Activated CD8-positive, alpha-beta memory T cell treated with anti-CD3 and anti-CD28 coated beads, Interleukin-2, amount 10 ng/mL, durations not matched to agents 7 days and 5 days (primary cell): ENCODE measurements at places on chromosomes 2 and 18.

DNA sequence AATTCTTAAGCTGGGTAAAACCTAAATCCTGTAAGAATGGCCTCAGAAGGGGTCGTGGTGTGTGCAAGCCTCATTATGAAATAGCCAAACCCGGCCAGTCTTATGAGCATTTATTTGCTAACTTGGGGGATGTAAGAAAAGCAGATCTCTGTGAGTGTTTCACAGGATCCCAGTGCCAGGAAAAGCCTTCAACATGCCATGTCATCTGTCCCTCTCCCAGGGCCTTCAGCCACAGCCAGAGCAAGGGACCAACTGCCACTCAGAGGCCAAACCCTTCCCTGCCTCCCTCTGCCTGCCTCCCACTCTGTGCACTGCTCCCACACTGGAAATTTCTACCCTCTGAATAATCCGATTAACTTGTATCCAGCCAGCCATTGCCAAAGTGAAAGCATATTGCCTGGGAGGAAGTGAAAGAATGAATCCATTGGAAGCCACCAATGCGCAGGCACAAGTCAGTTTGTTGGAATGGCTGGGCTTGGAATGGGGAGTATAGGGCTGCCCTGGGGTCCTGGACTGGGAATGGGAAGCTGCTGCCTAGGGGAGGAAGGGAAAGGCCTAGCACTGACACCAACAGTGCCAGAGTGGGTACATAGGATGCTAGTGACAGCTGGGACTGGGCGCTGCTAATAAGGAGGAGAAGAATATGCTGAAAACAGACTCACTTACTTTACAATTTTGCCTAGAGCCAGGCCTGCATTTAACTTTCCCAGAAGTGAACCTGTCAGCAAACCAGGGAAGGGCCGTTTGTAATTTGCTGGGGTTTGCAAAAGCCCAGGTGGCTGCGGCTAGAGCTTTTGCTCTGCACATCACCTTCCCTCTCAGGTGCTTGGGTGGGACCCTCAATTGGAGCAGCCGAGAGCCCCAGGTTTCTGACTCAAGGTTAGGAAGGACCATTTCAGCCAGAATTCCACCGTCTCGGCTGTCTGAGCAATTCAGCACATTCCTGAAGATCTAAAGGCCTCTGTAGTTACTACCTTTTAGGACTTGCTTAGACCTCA is 146.6 kb upstream of the NCK2 start:
- no peak for DNase-seq
- no peaks in the 10 kb centered on the region for H3K4me1 ChIP-seq
- H3K27ac ChIP-seq, result no peak overlapping the region
- no peaks in the 10 kb centered on the region for H3K36me3 ChIP-seq
- no peak overlapping the region for H3K4me3 ChIP-seq
- peaks cover 3% of the 10 kb centered on the region for H3K27me3 ChIP-seq

- DNase-seq, result no peak
- no peak overlapping the region for H3K27ac ChIP-seq
- peaks cover 30% of the 10 kb centered on the region for H3K4me1 ChIP-seq
- H3K36me3 ChIP-seq, result peaks cover 10% of the 10 kb centered on the region
- H3K4me3 ChIP-seq, result no peak overlapping the region
Observed at GRCh38 chr18:13457327-13457726, 238.8 kb downstream of the LDLRAD4 start.

GRCh38 chr2:50624506-50624905 is 407.4 kb downstream of the NRXN1 start:
- H3K27me3 ChIP-seq, result no peaks in the 10 kb centered on the region
- no peak overlapping the region for H3K27ac ChIP-seq
- no peaks in the 10 kb centered on the region for H3K4me1 ChIP-seq
- no peaks in the 10 kb centered on the region for H3K36me3 ChIP-seq

- no peak overlapping the region for H3K4me3 ChIP-seq
- DNase-seq, result no peak
- peaks cover 23% of the 10 kb centered on the region for H3K27me3 ChIP-seq
- H3K4me1 ChIP-seq, result peaks cover 8% of the 10 kb centered on the region
- no peaks in the 10 kb centered on the region for H3K36me3 ChIP-seq
- no peak overlapping the region for H3K27ac ChIP-seq
Observed at GRCh38 chr2:85788603-85789002, 34.8 kb downstream of the ATOH8 start.

DNA sequence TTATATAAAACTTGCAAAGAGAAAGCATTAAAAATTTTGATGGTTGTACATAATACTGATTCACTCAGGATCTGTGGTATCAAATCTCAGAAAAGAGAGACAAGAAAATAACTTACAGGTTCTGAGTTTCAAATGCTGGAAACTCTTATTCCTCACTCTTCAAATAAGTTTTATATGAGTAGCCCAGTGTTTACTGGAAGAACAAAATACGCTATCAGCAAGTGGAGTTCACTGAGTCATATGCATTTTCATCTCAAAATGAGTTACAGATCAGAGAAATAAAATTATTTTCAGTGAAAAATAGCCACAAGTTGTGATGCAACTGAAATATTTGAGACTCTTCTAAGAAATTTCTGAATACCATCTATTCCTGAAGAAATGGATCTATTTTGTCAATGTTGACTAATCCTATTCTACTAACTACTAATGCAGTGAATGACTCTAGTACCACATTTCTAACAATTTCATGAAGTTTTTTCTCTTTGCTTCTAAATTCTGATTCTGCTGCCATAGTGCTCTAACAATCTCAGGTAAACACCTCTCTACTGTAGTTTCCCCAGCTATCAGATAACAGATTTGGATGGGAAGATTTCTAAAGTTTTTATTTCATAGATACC is 391.7 kb downstream of the ZEB2 start:
- H3K36me3 ChIP-seq, result peaks cover 25% of the 10 kb centered on the region
- no peak for DNase-seq
- peak overlapping the region; percentile 42 for H3K27ac ChIP-seq
- H3K27me3 ChIP-seq, result no peaks in the 10 kb centered on the region

- no peak for DNase-seq
- H3K36me3 ChIP-seq, result no peaks in the 10 kb centered on the region
Observed at GRCh38 chr18:79388043-79388442, 7.7 kb upstream of the NFATC1 start.

GRCh38 chr2:182733572-182733971 is 17.5 kb downstream of the DNAJC10 start:
- DNase-seq, result no peak
- peaks cover 27% of the 10 kb centered on the region for H3K36me3 ChIP-seq
- no peaks in the 10 kb centered on the region for H3K27me3 ChIP-seq
- no peak overlapping the region for H3K27ac ChIP-seq
- peaks cover 8% of the 10 kb centered on the region for H3K4me1 ChIP-seq
- H3K4me3 ChIP-seq, result no peak overlapping the region

DNA sequence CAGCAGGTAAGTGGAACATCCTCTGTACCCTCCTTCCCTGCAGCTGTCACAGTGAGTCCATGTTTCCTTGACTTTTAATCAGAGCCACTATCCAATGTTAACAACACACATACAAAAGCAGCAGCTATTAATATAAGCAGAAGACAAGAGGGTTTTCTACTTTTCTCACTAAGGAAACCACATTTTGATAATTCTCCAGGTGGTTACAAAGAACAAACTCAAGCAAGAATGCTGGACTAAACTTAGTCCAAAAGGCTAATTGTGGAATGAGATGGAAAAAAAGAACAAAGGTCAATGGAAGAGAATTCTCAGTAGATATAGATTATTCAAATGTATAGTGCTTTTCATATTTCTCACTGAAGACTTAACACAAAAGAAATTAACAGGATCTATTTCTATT is 176.9 kb upstream of the SLC39A10 start:
- DNase-seq, result no peak
- H3K27me3 ChIP-seq, result no peaks in the 10 kb centered on the region
- H3K27ac ChIP-seq, result no peak overlapping the region
- peaks cover 40% of the 10 kb centered on the region for H3K36me3 ChIP-seq
